Fibroblast of lung (primary cell): ENCODE measurements at places on chromosomes 2 and 18. TPM values are rescaled to one million over a fixed set of nuclear protein-coding genes. Genes with fewer than 3 reads are reported as not detected.

- no peak for DNase-seq
These were observed 263.8 kb downstream of the HNMT start for GRCh38 chr2:138228101-138228500.

- no peak for DNase-seq
These were observed 6.4 kb downstream of the DPP4 start for GRCh38 chr2:162067596-162067995.

Gene STAT4
- 0.51 and 0.66 TPM in 2 replicates for total RNA-seq

- DNase-seq: peak; percentile 74
These were observed 26.9 kb downstream of the NCKAP5 start for GRCh38 chr2:133541376-133541775.

- no peak for DNase-seq
These were observed 214.1 kb upstream of the STON1 start for GRCh38 chr2:48315896-48316194.

- DNase-seq: no peak
These were observed 62.1 kb downstream of the GBX2 start for GRCh38 chr2:236105955-236106607.

DNA sequence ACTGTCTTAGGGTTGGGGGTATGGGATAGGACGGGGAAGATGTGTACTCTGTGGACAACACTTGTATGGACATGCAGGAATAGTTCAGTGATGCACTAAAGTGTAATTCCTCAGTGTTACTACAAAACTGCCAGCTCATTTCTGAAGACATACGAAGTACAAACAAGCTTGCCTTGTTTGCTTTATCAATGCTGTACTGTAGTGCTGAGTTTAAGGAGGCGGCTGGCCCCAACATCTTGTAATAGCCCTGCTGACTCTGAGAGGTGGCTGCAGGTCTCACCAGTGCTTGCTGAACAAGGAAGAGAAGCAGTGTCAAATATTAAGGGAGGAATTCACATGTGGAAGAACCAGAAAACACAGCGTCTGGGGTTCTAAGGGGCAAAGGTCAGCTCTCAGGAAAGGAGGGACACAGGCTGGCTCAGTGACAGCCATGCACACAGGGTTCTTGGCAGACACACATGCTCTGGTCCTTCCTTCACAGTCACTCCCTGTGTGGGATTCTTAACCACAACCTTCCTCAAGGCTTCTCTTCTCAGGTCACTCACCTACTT lies 39.8 kb upstream of the EVA1A start:
- DNase-seq: no peak

Gene HAAO
- 2.8 and 4.1 TPM in 2 replicates for total RNA-seq

DNA sequence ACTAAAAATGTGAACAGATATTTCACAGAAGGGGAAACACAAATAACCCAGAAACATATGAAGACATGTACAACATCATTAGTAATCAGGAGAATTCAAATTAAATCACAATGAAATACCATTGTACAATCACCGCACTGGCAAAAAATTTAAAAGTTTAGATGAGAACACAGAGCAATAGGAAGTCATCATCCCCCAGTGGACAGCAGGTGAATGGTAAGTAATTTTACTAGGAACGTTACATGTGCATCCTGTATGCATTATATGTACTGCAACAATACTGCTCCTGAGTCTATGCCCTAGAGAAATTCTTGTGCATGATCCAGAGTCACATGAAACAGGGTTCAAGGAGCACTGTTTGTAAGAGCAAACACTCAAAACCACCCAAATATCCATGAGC lies 713.8 kb downstream of the NRXN1 start:
- DNase-seq: no peak

DNA sequence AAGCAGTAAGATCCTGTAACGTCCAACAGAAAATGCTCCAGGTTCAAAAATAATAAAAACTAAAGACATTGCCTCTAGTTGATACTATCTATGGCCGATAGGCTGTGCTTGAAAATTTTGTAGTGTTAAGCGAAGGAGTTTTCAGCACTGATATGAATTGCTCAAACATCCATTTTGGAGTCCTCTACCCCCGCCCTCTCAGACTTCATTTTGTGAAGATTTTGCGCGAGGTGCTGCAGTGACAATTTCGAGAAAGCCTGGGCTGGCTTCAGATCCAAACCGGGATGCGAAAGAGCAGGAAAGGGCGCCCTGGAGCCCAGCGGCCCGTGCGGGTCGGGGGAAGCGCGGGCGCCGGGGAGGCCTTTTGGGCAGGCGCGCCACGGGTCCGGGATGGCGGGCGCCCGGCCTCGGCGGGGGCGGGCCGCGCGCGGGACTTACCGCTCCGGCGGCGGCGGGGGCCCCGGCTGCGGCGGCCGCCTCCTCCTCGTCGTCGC lies 1.8 kb downstream of the SP3 start:
- peak; percentile 83 for DNase-seq

GRCh38 chr2:107168141-107168540 lies 282.2 kb upstream of the ST6GAL2 start:
- no peak for DNase-seq

DNA sequence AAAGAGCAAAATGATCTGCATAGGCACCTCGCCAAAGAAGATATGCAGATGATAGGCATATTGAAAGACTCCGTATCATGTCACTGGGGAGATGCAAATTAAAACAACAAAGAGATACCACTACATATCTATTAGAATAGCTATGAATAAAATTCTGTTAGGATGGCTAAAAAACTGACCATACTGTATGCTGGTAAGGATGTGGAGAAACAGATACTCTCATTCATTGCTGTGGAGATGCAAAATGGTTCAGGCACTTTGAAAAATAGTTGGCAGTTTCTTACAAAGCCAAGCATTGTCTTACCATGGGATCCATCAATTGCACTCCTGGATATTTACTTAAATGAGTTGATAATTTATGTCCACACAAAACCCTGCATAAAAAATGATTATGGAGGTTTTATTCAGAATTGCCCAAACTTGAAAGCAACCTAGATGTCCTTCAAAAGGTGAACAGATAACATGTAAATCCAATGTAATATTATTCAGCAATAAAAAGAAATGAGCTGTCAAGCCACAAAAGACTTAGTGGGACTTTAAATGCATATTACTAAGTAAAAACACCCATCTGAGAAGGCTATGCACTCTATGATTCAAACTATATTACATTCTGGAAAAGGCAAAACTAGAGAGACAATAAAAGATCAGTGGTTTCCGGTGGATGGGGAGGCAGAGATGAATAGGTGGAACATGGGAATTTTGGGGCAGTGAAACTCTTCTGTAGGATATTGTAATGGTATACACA lies 31.2 kb downstream of the ZNF385B start:
- no peak for DNase-seq

DNA sequence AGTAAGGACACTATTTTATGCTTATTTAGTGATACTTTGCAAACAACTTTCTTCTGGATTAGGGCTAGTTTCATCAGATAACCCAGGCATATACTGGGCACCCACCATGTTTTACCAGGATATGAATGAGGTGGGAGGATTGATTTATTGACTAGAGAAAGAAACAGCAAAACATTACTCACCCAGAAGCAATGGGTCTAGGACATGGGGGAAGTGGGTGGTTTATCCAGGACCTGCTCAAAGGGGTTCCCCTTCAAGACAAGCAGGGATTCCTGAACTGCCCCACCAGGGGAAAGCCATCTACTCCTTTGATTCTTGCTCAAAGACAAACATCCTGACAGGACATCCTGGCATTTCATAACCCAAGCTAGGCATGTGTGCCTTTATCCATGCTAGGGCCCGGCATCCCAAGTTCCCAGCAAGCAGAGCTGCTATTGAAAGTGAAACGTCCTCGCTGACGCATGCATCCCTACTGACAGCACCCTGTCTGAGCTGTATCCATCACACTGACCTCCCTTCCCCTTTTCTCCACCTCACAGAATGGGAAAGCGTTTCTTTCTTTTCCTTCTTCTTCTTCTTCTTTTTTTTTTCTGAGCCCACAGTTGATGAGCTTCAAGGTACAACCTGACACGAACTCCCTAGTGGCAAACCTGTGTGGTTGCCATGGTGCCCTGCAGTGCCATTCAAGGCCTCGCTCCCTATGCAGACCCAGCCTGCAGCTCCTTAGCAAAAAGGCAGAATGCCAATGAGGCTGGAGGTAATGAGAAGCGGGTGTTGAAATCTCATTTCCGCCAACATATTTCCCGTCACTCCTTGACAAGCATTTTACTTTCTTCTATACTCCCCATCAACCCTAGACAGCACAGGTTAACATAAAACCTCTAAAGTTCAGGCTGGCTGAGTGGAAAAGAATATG lies 70.5 kb downstream of the CLHC1 start:
- peak; percentile 32 for DNase-seq

DNA sequence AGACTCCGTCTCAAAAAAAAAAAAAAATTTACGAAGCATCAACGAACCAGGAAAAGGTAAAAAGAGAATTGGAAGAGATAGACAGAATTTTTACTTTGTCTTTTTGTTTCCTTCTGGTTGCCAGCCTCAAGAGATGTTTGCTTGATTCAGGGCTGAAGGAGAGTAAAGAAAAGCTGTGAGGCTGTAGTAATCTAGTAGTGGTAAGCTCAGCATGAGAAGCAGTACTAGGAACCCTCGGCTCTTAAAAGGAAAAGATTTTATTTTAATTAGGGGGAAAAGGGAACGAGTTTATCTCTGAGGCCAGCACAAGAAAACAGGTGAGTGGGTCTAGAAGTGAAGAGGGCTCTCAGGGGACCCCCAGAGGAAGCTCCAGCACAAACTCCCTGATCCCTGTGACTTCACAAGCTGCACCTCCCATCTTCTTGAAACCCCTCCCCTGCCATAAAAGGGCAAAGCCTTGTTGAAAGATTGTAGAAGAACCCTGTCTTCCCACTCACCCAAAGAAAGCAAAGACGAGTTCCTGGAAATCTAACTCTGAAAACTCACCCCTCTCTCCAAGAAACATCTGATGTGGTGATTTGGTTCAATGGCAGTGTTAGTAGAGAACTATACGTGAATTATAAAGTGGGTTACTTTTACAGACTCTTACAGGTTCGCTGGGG lies 8.6 kb downstream of the RBMS1 start:
- no peak for DNase-seq

DNA sequence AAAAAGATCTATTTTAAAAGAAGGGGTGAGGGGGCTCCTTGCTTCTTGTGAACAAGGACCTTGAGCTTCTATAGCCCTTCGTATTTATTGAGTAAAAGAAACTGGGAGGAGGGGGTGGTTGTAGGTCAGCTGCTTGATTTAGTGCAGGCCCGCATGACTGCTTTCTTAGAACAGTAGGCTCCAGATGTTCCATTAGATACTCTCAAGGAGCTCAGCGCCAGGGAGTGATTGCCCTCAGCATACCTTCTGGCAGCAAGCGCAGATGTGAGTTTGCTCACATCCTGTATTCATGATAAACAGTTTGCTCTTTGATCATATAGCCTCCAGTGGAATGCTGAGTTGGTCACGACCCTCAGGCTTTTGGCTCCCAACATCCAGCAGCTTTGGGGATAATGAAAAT lies 108.9 kb upstream of the XPO1 start:
- DNase-seq: no peak

- DNase-seq: no peak
These were observed 221.3 kb downstream of the BCL2 start for GRCh38 chr18:63098018-63098981.

- no peak for DNase-seq
These were observed 28.2 kb upstream of the AMMECR1L start for GRCh38 chr2:127913808-127914457.

GRCh38 chr2:215403441-215404347 lies 32.2 kb downstream of the FN1 start:
- peak; percentile 29 for DNase-seq

DNA sequence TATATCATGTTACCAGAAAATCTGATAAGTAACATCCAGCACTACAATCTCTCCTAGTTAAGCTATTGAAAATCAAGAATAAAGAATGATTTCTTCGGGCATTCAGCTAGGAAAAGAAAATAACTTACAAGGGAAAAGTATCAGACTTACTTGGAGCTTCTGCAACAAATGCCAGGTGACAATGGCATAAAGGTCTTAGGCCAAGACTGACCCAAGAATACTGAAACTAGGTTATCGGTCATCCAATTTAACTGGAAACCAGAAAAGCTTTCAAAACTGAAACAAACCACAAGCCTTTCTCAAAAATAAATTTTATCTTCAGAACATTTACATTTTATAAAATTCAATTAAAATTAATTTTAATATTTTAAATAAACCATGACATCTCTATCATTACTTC lies 214.0 kb upstream of the CCDC68 start:
- no peak for DNase-seq

Gene CAPN14
- total RNA-seq: under 0.01 and 0.17 TPM in 2 replicates

Gene PIKFYVE
- total RNA-seq: 33.6 and 40.1 TPM in 2 replicates

DNA sequence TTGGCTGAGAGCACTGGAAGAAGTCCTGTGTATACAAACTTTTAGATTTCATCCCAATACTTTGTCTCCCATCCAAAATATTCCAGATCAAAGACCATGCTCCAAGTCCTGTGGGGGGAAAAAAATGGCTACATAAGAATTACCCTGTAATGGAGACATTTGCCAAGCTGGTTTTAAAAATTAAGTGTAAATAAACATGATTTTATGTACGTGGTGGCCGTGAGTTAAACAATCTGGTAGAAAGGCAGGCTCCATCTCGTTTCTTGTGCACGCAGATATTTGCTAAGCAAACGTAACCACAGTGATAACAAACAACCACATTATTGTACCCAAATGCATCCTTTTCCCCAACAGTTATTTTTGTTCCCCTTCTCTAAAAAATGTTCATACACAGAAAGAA lies 176.4 kb downstream of the ZNF516 start:
- peak; percentile 14 for DNase-seq

DNA sequence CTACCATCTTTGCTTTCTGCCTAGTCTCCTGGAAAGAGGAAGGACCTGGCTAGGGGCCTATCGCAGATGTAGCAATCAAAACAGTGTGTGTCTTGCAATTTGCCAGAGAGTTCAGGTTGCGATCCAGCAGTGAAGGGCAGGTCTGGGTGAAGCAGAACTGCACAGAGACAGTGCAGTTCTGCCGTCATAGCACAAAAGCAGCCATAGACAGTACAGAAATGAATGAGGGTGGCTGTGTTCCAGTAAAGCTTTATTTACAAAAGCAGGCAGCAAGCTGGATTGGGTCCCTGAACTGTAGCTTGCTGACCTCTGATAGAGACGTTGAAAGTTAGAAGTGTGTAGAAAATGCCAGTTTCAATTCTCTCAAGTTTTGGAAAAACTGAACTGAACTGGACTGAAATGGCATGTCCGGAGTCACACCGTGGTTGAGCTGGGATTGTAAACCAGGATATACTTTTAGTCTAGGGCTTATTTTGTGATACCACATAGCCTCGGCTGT lies 186.8 kb downstream of the LTBP1 start:
- peak; percentile 57 for DNase-seq

- no peak for DNase-seq
These were observed 299.4 kb downstream of the AGAP1 start for GRCh38 chr2:235793163-235793752.

DNA sequence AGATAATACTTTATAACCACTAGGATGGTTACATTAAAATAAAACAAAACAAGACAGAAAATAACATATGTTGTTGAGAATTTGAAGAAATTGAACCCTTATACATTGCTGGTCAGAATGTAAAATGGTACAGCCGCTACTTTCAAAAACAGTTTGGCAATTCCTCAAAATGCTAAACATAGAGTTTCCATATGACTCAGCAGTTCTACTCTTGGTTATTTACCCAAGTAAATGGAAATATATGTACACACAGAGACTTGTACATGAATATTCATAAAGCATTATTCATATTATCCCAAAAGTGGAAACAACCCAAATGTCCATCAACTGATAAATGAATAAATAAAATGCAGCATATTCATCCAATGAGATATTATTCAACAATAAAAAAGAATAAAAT lies 92.5 kb upstream of the LRATD1 start:
- DNase-seq: peak; percentile 10

Gene SAG
- not detected in 2 replicates for total RNA-seq

GRCh38 chr2:68831686-68832232 lies 39.4 kb downstream of the BMP10 start:
- peak; percentile 83 for DNase-seq
